Immature natural killer cell (primary cell): ENCODE measurements at places on chromosomes 2 and 18.

- DNase-seq: no peak
These were observed 51.0 kb downstream of the ACTR3 start for GRCh38 chr2:113940891-113941290.

DNA sequence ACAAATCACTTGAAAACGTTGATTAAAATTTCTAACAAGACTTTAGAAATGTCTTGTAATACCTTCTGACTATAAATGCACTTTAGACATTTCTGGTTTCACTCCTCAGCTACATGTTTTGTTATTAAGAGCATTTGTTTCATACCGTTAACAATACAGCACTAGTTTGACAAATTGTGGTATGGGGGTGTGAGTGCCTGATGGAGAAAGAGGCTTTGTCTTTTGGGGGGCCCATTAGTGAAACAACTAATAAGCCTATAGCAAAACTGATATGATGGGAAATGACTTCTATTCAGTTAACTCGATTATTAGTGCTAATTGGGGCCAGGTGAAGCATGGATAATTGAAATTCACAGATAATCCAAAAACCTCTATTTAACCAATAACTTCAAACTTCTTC lies 30.9 kb upstream of the ZNF516 start:
- DNase-seq: no peak

DNA sequence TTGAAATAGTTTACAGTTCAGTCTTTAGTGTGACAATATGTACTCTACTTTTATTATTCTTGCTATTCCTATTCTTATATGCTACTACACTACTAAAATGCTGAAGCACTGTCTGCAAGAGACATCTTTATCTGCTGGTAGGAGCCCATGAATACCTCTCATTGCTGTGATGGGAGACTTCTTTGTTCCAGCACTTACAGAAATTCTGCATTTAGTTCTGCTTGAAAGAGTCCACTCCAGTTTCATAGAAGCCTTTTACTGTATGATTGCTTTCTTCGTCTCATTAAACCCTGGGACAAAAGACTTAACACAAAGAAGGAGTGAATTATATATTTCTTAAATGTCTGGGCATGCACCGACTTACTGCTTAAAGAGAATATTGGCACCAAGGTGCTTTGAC lies 272.7 kb downstream of the CD226 start:
- DNase-seq: no peak

DNA sequence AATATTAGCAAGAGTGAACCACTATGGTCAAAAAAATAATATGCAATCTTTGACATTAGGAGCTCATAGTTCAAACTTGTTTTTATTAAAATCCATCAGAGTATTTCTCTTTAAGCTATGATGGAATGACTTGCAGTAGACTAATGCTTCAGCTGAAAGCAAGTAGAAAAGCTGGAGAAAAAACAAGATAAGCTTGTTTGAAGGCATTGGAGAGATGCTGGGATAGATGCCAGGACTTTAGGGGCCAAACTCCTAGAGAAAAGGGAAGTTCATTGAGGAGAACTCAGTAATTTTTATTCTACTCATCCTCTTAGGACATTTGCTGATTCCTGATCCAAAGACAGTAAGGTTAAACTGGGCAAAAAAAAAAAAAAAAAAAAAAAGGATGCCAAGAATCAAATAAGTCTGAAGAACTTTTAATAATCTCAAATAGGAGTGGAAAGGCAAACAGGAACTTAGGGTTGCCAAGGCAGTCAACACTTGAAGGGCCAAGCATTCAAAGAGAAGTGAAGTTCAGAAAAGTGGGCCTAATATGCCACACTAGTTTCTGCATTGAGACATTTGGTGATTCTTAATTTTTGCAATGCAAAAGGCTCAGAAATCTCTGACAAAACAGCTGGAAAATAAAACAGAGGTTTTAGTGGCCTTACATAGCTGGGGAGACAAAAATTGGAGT lies 19.7 kb upstream of the AFF3 start:
- DNase-seq: no peak

DNA sequence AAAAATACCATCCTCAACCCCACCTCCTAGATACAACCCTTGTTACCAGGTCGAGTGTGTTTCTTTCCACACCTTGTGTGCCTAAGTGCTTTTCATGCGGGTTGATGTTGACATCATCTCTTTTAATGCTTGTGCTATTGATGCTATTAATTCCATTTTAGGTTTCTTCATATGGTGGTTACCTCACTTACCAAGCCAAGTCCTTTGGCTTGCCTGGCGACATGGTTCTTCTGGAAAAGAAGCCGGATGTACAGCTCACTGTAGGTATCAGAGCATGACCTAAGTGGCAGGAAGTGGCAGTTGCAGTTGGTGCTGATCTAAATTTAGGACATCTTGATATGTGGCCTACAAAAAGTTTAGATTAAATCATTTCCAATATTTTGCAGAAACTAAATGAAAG lies 149.9 kb upstream of the TTC39C start:
- DNase-seq: peak; percentile 44

DNA sequence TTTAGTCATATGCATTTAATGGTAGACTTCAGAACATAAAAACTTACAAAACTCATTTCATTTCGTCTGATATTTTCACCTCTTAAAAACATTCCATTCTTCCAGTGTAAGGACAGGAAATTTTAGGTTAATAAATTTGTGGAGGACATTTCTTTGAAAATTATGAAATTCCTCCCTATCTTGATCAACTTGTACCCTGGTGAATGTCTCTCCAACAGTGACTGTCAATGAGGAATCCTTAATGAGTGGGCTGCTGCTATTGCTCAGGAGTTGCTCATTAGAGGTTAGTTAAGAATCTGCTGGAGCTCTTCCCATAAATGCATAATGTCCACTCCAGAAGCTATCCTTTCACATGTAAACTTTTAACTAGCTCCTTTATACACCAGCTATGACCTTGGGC lies 69.1 kb downstream of the LRP1B start:
- DNase-seq: no peak

DNA sequence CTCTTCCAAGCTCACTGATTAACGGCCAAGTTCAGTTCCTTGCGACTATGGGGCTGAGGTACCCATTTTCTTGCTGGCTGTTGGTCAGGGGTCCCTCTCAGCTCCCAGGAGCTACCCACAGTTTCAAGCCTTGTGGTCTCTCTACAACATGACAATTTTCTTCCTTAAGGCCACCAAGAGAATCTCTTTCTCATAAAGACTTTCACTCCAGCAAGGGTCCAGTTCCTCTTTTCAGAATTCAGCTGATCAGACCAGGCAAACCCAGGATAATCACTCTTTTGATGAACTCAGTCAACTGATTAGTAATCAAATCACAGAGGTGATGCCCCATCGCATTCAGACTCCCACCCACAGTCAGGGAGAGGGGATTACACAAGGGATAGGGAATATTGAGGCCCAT lies 129.7 kb downstream of the IRS1 start:
- no peak for DNase-seq

- DNase-seq: no peak
These were observed 137.5 kb downstream of the DYM start for GRCh38 chr18:49322765-49323490.

DNA sequence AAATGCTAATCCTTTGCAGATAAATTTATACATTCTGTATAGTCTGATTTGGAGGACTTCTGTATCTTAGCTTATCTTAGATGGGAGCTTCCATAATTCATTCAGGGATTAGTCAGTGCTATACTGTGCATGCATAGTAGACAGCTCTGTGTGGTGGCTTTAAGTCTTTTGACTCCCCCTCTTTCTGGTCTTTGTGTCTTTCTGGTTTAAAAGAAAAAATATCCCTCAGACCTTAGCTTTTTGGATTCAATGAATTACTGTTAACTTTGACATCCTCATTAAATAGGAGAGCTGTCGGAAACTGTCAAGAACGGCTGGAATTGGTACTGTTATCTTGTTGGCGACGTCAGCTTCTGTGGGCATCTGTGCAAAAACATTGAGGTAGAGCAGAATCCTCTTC lies 130.4 kb downstream of the SPTBN1 start:
- no peak for DNase-seq
